RKO (cell line): ENCODE measurements at places on chromosomes 7 and 10.
A peak's percentile ranks its signal among the peaks of the same experiment; 100 is the strongest.

- peak; percentile 52 for DNase-seq
These were observed 6.8 kb upstream of the LAT2 start for GRCh38 chr7:74202841-74203556.

DNA sequence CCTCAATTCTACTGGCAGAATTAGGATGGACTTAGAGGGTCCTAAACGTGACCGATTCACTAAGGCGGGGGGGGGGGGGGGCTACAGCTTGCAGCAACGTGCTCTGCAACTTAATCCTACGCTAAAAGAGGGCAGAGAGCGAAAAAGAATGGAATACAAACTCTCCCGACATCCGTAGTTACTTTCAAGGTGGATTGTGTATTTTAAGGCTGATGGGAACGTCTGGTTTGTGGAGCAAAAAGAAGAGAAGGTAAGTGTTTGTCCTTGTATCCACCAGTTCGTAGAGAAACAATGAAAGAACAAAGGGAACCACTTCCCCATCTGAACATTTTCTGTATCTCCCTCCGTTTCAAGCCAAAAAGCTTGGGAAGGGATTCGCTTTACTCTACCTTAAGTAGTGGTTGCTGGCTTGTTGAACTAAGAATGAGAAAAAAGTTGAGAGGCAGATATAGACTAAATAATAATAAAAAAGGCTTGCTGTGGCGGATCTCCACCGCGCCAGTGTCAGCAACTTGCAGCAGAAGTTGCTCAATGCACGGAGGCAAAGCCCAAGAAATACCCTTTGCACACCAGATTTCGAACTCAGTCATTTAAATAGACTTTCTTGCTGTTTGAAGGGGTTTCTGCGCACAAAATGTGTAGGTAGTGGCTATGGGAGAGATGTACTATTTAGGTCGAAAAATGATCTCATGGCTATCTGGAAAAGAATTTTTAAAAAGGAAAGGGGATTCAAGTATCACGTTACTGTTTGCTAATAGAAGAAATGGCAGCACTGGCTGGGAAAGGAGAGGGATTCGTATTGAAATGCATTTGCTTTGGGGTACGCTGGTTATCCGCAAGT is 736 bp downstream of the SKIDA1 start:
- no peak for DNase-seq

- DNase-seq = peak; percentile 81
These were observed 18.3 kb upstream of the HBP1 start for GRCh38 chr7:107150375-107151073.

DNA sequence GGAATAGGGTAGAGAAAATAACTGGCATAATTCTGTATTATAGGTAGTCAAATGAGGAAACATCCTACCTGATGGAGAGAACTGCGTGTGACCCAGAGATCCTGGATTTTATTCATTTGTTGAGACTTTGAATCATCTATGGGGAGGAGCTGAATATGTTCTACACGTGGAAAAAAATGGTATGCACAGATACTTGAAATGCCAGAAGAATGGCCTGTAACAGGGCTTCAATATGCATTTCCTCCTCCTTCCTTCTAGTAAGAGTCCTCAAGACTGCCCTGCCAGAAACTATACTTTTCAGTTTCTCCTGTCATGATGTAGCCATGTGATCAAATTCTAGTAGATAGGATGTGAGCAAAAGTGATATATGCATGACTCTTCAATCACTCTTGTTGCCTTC is 301.6 kb upstream of the HGF start:
- no peak for DNase-seq

DNA sequence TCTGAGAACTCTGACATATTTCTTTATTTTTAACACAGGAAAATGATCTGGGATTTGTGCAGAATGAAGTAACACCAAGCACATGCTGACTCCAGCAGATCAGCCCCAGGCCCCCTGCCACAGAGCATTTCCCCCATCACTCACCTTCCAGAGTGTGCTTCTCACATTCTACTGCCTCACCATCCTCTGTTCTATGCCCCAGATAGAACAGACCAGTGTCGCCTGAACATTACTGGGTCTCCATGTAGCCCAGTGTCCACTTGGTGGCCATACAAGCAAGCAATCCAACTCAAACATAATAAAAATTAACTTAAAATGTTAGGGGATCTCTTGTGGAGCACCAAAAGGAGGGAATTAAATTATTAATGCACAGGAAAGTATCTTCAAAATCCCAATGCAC is 58.8 kb downstream of the SORBS1 start:
- no peak for DNase-seq

DNA sequence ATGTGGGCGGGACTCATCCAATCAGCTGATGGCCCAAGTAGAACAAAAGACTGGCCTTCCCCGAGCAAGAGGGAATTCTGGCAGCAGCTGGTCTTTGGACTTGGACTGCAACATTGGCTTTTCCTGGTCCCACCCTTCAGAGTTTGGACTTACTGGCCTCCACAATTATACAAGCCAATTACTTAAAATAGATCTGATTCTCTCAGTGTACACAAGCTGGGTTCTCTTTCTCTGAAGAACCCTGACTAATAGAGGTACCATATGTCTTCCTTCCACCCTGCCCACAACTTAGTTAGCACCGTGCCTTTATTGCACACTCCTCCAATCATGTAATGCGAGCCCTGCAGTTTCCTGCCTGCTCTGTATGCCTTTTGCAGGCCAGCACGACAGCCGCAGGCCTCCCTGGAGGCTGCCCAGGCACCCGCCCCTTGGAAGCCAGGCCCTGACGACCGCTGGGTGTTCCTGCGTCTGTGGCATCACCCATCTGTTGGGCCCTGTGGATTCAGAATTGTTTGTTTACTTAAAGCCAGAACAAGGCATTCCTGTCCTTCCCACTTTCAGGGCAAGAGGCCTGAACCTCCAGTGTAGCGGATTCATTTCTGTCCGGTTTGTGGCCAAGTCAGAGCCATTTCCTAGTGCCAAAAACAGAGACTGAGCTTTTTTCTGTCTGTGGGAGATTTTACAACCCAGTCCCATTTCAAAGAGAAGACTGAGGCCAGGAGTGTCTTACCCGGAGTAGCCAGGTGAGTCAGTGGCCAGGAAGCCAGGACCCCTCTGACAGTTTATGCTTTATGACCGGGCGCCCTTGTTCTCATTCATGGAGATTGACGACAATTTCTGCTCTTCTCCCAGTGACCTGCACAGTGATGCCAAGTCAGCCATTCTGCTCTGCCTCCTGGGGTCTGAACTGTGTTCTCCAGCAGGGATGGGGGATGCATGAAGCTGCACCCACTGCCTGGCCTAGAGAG is 968 bp upstream of the INMT start:
- DNase-seq = no peak

GRCh38 chr10:126908225-126908624 is 3.0 kb downstream of the DOCK1 start:
- no peak for DNase-seq
